ENCODE measurements at places on chromosomes 7 and 10.
A peak's percentile ranks its signal among the peaks of the same experiment; 100 is the strongest.

DNA sequence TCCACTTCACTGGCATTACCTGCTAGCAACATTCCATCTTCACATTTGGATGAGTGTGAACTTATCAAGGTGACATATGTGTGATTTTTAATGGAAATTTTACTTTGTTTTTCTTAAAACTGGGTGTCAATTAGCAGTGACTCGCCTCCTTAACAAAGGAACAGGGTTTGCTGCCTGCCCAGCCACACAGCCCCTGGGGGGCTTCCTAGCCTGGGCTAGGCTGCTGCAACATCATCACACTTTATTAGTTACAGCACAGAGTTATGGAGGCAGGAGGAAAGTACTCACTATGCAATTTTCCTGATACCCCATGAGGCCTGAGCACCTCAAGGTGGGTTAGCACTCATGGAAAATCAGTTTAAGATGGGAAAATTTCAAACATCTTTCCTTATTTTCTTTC, 861.3 kb downstream of the NRG3 start:
- DNase-seq = no peak

DNA sequence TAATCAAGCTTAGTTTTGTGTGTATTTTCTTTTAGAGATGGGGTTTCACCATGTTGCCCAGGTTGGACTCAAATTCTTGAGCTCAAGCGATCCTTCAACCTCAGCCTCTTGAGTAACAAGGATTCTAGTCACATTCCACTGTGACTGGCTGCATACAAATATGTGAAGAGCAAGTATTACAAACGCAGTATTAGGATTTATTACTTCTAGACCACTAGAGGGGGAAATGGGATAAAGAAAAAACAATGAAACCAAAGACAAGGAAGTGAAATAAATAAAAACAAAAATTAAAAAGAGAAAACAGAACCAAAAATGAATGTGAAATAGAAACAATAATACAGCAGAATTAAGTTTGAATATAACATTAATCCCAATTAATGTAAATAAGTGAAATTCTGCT, 308.7 kb downstream of the ANKRD30A start:
- peak; percentile 55 for DNase-seq

GRCh38 chr7:116771640-116772039, 90.7 kb upstream of the CAPZA2 start:
- no peak for DNase-seq

- no peak for DNase-seq
Observed at GRCh38 chr10:99341860-99342490, 12.8 kb downstream of the CNNM1 start.

GRCh38 chr7:149642589-149642988, 130.8 kb downstream of the ZNF467 start:
- no peak for DNase-seq

GRCh38 chr10:112465299-112465883, 18.4 kb downstream of the VTI1A start:
- DNase-seq = no peak

- DNase-seq = no peak
Observed at GRCh38 chr7:149686449-149686848, 86.9 kb downstream of the ZNF467 start.

DNA sequence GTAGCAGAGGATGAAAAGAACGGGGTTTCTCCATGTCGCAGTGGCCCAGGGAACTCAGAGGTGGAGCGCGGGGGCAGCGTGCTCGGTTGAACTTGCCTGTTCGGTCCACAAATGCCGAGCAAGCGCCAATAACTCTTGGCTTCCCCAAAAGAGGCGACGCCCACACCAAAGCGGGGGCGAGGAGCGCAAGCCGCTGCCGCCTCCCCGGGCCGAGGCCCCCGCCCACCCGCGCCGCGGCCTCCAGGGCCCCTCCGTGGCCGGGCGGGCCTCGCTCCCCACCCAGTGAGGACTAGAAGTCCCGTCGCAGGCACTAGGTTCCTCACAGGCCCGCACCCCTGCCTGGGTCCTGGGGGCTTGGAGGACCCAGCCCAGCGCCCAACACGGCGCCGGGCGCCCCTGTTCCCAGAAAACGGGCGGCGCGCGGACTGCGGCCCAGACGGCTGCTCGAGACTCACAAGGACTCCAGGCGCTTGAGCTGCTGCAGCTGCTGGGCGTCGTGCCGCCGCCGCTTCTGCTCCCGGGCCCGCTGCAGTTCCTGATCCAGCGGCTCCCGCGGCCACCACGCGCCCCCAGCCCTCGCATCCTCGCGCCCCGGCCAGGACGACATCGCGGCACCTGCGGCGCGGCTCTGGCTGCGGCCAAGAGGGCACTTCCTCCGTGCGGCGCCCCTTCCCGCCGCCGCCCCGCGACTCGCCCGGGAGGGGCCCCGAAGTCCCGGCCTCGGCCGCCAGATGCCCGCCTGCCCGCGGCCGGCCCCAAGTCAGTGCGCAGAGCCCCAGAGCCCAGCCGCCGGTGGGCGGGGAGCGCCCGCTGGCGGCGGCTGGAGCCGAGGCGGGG, 14.6 kb upstream of the FKBP9 start:
- DNase-seq = peak; percentile 93

DNA sequence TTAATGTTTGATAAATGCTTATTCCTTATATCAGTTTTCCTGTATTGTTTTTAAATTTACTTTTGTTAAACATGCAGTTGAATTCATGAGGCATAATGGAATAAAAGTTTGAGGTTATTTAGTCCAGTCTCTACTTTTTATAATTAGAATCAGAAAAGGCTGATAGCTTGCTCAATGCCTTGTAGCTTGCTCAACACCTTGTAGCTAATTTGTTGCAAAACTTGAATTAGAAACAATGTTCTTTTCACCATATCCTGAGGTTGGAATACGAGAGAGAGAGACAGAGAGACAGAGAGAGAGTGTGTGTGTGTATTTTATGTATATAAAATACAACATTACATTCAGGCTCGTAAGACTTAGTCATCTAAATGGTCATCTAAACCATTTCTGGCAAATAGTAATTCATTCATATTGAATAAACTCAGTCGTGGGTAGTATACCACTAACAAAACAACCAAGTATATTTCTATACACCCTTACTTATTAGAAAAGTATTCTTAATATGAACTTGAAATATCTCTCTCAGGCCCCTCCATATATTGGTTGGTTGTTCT, 243.5 kb downstream of the ADK start:
- DNase-seq = peak; percentile 5

DNA sequence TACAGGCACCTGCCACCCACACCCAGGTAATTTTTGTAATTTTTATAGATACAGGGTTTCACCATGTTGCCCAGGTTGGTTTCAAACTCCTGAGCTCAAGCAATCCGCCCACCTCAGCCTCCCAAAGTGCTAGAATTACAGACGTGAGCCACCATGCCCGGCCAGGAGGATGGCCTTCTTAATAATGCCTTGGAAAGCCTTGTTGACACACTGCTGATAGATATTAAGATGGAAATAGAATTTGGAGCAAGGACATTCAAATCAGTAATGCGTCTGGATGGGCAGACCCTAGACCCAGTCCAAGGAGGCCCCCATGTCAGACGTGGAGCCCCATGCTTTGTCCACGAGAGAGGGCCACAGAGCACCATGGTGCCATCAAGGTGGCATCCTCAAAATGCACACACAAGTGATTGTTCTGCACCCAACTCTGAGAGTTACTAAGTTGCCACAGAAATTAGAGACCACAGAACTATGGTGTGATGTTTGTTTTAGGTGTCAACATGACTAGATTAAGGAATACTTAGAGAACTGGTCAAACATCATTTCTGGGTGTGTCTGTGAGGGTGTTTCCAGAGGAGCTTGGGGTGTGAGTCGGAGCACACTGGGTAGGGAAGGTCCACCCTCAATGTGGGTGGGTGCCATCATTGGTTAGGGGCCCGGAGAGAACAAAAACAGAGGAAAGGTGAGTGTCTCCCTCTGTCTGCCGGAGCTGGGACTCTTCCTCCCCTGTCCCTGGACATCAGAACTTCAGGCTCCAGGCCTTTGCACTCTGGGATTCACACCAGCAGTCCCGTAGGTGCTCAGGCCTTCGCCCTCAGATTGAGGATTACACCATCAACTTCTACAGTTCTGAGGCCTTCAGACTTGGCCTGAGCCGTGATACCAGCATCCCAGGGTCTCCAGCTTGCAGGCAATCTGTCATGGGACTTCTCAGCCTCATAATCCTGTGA, 34.5 kb downstream of the EBF3 start:
- DNase-seq = no peak

GRCh38 chr10:124182088-124182541, 88.7 kb upstream of the CHST15 start:
- no peak for DNase-seq

- DNase-seq = peak; percentile 15
Observed at GRCh38 chr10:24873281-24873683, 79.1 kb downstream of the PRTFDC1 start.

- DNase-seq = no peak
Observed at GRCh38 chr7:691361-692045, 35.0 kb upstream of the DNAAF5 start.

DNA sequence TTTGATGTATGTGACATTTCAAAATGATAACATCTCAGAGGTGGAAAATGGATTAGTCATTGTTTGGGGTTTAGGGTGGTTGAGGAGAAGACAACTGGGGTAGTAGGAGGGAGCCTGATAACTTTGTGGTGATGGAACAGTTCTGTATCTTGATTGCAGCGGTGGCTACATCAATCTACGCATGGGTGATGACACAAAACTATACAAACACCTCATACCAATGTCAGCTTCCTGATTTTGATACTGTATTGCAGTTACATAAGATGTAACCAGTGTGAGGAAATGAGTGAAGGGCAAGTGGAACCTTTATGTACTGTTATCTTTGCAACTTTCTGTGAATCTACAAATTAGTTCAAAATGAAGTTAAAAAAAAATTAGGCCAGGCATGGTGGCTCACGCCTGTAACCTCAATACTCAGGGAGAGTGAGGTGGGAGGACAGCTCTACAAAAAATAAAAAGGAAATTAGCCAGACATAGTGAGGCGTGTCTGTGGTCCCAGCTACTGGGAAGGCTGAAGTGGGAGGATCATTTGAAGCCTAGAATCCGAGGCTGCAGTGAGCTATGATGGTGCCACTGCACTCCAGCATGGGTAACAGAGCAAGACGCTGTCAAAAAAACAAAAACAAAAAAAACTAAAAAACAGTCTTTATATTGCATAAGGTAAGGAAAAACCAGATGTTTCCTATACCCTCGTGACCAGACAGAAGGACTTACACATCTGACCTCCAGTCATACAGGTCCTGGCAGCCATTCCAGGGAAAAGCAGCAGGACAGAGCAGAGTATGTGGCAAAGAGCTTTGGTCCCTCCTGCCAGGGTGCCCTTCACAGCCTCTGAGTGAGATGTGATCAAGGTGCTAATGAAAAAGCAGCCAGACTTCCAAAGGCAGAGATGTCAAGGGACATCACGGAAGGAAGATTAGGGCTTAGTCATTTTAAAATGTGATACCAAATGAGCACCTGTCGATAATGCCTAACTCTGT, 50.8 kb downstream of the CYTH3 start:
- DNase-seq = peak; percentile 86

- DNase-seq = peak; percentile 92
Observed at GRCh38 chr7:102279537-102280400, 6.9 kb upstream of the SH2B2 start.

- no peak for DNase-seq
Observed at GRCh38 chr10:630581-631073, 58.8 kb downstream of the DIP2C start.

DNA sequence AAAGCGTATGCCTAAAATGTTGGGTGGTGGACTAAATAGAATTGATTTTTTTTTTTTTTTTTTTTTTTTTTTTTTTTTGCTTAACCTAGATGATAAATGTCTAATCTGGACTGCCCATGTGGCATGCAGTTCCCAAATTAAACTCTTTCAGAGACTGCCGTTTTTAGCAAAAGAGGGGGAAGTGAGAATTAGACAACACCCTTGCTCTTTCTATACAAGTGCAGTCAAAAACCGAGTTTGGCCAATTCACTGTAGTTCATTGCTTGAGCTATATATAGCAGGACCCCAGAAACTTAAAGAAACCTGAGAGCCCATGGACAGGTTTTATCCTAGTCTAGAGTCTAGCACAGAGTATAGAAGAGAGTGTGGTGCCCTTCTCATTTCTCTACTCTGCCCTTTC, 141.9 kb downstream of the GRM3 start:
- no peak for DNase-seq

DNA sequence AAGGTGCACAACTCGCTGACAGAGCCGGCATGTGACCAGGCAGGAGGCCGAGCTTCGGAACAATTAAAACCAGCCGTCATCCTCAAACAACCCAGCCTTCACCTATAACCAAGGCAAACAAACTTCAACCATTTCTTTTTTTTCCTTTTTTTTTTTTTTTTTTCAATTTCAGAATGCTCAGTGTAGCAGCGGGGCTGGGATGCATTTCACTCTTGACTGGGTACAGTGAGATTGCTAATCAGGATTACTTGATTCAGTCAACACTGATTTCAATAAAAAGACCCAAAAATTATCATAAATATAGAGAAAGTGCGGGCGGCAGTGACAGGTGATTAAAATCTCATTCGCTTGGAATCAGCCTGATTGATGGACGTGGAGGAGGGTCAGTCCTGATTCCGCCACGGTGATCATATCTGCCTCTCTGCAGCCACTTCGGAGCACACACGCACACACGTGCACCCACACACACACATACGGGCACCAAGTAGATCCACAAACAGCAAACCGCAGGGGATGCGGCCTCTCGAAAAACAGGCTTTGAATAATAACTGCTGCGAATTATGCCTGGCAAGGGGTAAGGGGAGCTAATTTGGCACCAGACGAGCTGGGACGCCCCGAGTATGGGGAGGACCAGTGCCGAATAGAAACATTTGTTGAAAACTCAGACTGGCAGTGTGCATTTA, 31.2 kb downstream of the EBF3 start:
- DNase-seq = no peak

- DNase-seq = no peak
Observed at GRCh38 chr10:24385776-24386175, 176.8 kb downstream of the KIAA1217 start.

DNA sequence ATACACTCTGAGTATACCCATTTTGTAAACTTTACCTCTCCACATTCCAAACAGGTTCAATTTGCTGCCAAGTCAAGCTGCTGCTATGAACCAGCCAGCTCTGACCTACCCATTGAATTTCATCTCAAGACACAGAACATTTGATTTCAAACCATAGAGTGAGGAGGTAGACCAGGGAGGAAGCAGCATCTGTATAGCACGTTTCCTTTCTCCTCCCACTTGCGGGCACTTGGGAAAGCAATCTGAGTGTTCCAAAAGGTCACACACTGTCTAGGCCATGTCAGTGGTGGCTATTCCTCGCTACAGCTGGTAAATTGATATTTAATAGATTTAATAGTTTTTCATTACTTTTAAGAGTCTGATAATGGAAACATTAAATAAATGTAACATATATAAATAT, 147.8 kb upstream of the EEPD1 start:
- DNase-seq = no peak

DNA sequence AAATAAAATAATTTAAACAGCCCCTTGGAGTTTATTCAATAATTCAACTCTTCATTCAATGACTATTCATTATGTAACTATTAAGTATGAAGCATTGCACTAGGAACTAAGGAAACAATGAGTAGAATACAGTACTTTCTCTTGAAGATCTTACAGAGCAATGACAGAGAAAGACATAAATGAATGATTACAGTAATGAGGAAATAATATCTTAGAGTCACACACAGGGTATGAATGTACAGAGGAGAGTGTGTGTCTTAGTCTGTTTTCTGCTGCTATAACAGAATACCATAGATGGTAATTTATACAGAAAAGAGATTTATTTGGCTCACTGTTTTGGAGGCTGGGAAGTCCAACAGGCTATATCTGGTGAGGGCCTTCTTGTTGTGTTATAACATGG, 120.5 kb upstream of the NRBF2 start:
- no peak for DNase-seq

All from NB4 (cell line).